Fibroblast of villous mesenchyme (primary cell): ENCODE measurements at places on chromosomes 3 and 15. TPM values are rescaled to one million over a fixed set of nuclear protein-coding genes. Genes with fewer than 3 reads are reported as not detected.
A peak's percentile ranks its signal among the peaks of the same experiment; 100 is the strongest.

The ZNF619 gene
- 3.9 and 5.2 TPM in 2 replicates for total RNA-seq

DNA sequence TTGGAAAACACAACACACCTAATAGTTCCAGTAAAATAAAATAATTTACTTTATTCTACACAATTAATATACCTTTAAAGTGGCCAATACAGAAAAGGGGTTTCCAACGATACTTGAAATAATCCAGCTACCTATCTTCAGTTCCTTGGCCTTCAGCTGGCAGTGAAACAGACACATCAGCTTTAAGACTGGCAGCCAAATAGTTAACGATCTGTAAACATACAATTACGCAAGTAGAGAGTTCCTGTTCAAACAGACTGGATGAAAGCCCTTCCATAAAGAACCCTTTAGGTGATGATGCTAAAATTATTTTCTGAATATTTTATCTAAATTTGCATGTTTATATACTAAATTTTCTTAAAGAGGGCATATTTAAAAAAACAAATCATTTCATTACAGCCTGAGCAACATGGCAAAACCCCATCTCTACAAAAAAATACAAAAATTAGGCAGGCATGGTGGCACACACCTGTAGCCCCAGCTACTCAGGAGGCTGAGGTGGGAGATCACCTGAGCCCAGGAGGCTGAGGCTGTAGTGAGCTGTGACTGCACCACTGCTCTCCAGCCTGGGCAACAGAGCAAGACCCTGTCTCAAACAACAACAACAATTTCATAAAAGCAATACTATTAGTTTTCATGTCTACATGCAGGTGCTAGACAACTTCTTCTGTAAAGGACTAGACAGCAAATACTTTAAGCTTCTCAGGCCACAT, 12.9 kb downstream of the DYNC1LI1 start:
- DNase-seq: peak; percentile 6

DNA sequence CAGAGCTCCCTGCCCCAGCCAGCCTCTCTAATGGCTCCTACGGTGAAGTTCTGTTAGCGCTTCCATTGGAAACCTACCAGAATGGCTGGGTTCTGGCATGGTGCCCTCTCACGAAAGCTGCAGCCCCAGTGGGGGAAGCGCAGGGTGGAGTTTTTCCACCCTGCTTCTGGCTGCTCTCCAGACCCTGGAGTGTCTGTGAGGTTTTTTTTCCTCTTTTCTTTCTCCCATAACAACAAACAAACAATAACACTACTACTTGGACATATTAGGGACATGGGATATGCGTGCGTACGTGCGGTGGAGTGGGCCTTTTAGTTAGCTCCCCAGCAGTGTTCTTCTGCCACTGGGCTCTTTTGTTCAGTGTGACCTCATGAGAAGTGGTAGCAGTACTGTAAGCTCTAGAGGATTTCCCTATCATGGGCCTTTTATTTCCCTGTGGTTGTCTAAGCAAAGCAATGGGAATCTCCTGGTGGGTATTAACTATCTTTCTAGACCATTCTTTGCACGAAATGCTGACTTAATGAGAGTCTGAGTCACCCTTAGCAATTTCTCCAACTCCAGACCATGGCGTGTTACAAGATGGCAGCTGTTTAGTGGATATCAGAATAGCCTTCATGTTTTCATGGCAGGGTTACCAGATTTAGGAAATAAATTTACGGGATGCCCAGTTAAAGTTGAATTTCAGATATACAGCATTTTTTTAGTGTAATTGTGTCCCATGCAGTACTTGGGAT, 161.9 kb downstream of the FNDC3B start:
- peak; percentile 95 for DNase-seq

The CLN6 gene
- 15.8 and 16.8 TPM in 2 replicates for total RNA-seq

- no peak for DNase-seq
Observed at GRCh38 chr15:66130496-66131034, 123.0 kb downstream of the MEGF11 start.

The GRIP2 gene
- total RNA-seq: 0.64 and 1.7 TPM in 2 replicates

DNA sequence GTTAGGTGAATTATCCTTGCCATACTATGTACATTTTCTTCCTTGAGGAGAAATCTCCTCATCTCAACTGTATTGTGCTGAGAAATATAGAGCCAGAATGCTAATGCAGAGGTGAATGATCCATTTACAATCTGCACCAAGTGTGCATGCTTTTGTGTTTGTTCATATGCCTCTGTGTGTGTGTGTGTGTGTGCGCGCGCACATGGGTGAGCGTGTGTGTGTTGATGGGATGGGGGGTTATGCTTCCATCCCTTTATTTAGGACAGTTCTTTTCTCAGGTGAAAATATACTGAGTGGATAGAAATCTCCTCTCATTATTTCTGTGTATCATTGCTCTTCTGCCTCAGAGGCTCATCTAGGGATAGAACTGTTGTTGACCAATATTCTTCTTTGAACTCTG, 626.1 kb downstream of the MCTP2 start:
- DNase-seq: no peak

- peak; percentile 73 for DNase-seq
Observed at GRCh38 chr3:71629289-71629688, 45.8 kb upstream of the FOXP1 start.

The P2RY13 gene
- total RNA-seq: not detected in 2 replicates

DNA sequence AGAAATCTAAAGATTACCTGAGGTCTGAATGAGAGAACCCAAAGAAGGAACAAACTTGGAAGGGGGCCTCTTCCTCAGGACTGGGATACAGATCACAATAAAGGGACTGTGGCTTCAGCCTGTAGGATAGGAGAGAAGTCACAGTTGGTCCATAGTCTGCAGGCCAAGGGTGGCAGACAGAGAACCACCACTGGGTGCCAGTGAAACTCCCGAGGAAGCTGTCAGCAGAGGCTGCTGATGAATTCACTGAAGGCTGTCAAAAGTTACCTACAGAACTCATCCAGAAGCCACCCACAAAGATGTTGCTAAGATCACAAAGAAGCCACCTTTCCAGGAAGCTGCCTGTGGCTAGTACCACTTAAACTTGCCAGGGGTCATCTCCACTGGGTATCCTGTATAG, 78.5 kb downstream of the TMCO5A start:
- DNase-seq: no peak

DNA sequence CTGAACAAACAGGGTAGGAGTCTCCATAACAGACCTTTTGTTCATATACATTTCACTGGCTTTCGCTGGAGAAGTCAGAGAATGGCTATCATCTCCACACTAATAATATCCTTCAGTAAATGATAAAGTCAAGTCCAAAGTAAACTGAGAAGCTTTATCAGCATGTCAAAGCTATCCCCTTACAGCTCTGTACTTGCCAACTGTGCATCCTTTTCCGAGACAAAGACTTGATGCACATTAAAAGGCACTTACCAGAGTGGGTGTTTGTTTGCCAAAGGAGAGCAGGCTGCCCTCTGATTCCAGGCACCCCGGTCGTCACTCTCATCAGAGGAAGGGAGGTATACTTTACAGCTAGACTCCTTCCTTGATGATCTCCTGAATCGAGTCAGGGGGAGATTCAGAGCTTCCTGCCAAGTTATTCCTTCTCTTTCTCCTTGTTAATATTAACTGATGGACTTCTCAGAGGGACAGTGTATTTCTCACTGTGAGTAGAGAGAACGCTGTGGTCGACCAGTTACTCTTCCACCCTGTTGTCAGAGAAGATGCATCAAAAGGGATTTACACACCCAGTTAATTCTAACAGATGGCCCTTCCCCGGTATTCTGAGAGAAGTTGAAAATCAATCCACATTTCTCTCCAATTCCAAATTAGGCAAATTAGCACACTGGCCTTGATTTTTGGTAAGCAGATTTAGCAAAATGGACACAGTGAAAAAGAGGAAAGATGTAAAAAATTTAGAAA, 504.7 kb upstream of the NR2F2 start:
- no peak for DNase-seq

The SNURF gene
- total RNA-seq: 11.3 and 12.1 TPM in 2 replicates

GRCh38 chr3:112671930-112672715, 31.2 kb upstream of the CCDC80 start:
- peak; percentile 96 for DNase-seq

DNA sequence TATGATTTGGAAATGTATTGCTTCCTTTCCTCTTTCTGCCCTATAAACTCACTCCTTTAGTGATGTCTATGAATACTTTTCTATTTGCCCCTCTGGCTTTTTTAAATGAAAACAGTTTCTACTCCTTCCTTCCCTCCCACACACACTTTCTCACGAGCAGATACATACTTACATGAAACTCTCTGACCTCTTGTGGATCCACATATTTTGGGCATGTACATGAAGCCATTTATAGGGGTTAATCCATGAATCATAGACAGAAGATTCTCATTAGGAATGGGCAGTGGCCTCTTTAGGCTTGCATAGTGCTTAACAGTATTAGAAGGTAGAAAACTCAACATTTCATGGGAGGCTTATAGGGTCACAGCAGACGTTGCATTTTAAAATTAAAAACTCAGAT, 24.8 kb downstream of the ANAPC13 start:
- peak; percentile 82 for DNase-seq

DNA sequence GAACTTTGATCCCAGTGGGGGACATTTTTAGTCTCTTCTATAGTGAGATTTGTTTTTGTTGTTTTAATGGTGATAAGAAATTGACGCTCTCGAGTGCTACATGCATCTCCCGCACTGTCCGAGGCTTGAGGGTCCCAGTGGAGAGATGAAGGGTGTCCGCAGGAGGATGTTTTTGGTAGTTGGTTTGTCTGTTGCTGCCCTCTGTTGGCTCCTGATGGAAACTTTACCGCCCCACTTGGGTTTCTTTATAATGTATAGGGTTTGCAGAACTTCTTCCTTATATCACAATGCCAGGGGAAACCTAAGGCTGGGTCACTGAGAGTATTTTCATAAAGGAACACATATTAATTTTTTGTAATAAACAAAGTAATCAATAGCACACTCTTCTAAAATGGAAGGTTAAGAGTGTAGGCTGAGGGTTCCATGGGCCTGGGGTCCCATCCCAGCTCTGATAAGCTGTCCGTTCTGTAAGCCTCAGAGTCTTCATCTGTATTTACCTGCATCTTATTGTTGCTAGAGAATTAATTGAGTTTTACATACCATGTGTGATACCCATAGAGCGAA, 185.3 kb upstream of the FEZF2 start:
- DNase-seq: peak; percentile 19

The CHRNB4 gene
- total RNA-seq: not detected in 2 replicates

DNA sequence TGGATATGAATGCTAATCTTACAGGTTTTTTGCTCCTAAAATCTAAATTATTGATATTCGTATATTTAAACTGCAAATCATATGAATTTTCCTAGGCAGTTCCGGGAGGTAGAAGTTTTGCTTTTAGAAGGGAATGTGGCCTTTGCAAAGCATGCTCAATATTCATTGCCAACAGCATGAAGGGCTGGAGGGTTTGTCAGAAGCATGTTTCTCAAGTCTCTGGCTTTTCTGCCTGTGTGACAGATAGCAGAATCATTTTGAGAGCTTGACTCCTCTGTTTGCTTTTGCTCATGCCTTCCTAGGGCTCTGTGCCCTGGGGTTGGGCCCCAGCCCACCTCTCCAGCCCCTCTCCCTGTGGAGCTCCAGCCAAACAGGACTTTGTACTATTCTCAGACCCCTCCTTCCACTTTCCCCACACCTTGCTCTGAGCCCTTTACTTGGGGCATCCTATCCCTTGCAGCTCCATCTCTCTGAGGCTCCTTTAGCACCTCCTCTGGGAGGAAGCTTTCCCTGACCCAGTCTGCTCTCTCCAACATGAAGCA, 91.3 kb downstream of the ARNT2 start:
- DNase-seq: no peak

The SLC9C1 gene
- under 0.01 TPM in 1 of 2 replicates, not detected in the other for total RNA-seq

The CXCR6 gene
- under 0.01 TPM in 2 replicates for total RNA-seq

The PLIN1 gene
- under 0.01 and 0.43 TPM in 2 replicates for total RNA-seq

DNA sequence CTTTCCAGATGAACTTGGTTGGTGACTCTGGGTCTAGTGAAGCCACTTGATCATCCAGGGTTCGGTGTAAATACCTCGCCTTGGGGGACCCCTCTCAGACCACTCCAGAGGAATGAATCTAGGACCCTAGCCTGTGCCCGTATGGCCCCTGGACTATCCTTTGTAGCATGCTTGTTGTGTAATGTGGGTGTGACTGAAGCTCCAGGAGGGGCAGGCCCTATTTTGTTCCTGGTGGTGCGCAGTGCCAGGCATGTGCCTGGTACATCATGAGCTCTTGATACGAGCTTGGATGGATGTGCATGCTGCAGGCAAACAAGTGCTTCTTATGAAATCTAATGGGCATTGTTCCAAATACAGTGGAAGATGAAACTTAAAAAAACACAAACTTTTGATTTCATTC, 82.8 kb downstream of the EBLN2 start:
- no peak for DNase-seq

- DNase-seq: no peak
Observed at GRCh38 chr15:63203451-63204090, 14.2 kb downstream of the RAB8B start.

DNA sequence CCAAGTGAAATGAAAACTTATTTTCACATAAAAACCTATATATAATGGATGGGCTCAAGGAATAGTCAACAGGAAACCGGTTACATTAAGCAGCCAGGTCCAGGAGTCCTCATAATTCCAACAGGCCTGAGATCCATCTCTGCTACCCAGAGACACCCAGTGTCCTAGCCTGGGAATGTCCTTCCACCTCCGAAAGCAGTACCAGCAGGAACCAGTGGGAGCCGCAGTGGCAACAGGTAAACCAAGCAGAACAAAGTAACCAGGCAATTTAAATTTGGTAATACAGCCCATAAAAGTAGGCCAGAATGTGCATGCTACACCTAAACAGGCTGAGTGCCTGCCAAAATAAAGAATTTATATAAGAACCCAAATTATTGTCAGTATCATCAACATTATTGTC, 195.6 kb downstream of the ZBBX start:
- no peak for DNase-seq

- DNase-seq: no peak
Observed at GRCh38 chr3:141326626-141327025, 41.7 kb upstream of the ZBTB38 start.

- DNase-seq: no peak
Observed at GRCh38 chr3:56051052-56051451, 417.2 kb downstream of the ERC2 start.
